ENCODE measurements at places on chromosomes 1 and 21.

- no peak for DNase-seq
Observed at GRCh38 chr1:84347271-84347931, 45.9 kb downstream of the SAMD13 start.

DNA sequence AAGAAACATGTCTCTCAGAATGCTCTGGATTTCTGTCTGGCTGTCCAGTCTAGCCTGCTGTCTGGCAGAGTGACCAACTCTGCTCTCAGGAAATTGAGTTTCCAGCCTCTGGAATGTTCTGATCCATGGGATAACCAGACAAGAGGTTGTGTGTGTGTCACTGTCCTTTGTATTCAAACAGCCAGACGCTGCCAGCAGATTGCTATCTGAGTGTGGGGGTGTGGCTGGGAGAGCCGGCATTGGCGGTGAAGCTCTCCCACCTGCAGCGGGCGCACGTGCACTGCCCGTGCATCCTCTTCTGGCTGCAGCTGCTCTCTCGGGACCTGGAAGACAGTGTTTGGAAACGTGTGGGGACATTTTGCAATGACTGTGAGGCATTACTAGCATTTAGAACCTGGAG lies 26.1 kb downstream of the PKP1 start:
- peak; percentile 92 for DNase-seq

DNA sequence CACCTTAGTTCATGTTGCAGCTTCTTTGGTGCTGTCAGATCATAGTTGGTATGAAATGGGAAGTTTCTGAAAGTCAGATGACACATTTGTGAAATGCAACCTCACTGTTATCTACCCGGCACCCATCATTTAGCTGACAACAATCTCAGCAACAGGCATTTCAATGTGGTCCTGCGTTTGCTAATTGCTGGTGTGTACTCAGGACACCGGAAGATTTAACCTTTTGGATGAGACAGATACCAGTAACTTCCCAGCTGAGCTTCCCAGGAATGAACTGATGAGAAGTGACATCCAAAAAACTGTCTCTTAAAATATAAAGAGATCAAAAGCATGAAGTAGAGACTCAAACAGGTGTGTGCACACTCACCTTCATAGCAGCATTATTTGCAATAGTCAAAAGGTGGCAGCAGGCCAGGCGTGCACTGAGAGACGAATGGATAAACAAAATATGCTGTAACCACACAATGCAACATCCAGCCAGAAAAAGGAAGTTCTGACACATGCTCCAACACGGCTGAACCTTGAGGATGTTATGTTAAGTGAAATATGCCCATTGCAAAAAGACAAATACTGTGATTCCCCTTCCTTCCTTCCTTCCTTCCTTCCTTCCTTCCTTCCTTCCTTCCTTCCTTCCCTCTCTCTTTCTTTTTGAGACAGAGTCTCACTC lies 7.9 kb upstream of the CLDN14 start:
- DNase-seq = peak; percentile 24

GRCh38 chr21:43771698-43772424 lies 4.2 kb downstream of the CSTB start:
- no peak for DNase-seq

DNA sequence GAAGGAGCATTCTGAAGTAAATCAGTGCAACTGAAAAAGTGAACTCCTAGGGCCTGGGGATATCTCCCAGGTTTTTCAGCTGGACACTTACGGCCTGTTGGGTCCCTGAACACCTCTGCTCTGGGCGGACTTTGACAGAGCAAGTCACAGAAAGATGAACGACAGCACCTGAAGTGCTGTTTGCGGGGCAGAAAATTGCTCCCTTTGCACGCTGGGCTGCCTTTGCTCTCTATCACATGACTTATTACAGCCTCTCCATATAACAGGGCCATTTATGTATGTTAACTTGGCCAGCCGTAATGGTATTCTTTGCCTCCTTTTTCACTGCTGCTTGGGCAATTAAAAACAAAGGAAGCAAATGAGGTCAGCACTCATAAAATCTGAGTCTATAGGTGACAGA lies 332.9 kb downstream of the BARHL2 start:
- no peak for DNase-seq

GRCh38 chr21:36104317-36105300 lies 30.3 kb upstream of the CBR3 start:
- DNase-seq = no peak

DNA sequence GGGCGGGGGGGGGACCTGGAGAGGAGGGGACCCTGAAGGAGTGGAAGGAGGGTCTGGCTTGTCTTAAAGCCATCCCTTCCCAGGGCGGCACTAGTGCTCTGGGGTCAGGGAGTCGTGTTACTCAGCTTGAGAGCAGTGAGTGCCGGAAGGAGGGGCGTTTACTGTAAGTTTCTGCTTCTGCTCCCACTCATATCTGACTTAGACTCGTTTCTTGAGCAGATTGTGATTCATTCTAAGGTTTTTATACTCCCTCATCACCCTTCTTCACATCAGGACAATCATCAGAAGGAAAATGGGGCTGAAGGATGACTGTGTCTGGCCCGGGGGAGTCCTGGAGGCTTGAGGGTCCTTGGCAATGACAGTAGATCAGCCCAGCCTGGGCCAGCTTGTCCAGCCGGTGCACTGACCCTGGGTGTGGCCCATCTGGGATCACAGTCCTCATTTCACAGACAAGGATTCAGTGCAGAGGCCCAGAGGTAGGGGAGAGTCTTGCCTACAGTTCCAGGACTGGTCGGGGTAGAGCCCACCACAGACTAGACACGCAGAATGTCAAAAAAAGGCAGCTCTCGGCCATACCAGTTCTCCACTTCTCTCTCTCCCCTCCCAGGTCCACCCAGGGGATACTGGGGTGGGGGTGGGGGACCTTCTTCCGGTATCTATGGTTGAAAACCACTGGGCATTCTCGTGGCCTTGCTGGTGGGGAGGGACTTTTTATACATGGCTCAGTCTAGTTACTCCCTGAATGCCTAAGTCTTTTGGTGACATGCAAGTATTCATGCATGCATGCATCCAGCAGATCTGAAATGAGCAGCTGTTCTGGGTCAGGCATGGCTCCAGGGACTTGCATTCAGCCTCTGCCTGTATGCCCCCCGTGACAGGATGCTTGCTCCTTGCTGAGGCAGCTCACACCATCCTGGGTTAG lies 5.1 kb downstream of the TNFRSF8 start:
- no peak for DNase-seq

GRCh38 chr1:179314928-179315327 lies 21.3 kb downstream of the SOAT1 start:
- DNase-seq = no peak

- DNase-seq = no peak
Observed at GRCh38 chr1:56639211-56639610, 5.9 kb upstream of the PRKAA2 start.

DNA sequence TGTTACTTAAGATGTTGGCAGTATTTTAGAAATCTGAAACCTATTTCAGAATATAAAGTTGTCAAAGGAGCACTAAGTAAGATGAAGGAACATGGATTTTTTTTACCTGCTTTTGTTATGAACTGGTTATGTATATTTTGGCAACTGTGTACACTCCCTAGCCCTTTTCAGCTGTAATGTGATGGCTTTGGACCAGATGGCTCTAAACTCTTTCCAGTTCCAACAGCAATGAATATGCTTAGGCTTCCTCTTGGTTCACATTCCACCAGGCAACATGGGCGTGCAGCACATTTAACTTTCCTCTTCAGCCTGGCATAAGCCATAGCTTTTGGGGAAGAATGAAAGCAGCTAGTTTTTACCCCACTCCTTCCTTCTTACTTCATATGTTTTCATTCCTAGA lies 95.6 kb upstream of the ADAMTS5 start:
- no peak for DNase-seq

DNA sequence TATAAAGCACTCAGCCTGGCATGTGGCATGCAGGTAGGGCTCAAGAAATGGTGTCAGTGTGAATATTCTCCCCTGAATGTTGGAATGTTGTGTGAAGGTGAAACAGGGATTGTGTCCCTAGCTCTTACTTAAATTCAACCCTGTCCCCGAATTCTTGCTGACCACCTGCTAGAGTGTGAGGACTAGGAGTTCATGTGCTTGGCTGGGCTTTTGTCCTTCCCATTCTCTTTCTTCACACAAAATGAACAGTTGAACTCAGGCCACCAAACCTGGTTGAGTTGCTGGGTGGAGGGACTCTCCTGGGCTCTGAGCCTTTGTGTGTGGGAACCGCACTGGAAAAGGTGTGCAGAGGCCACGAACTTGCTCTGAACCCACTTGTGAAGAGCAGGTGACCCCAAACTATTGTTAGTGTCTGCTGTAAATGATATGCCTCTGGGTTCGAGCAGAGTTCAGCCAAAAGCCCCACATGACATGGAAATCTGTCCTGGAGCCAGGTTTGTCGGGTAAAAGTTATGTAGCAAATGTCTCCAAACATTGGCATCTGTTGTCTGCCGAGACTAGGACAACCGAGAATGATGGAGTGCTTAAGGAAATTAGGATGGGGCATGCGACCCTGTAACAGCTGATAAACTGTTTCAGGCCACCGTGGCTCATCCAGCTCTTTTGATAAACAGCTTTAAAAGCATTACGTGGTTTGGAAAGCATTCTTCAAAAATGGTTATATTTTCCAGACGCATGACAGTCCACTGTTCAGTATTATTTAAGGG lies 144.2 kb downstream of the DHRS3 start:
- no peak for DNase-seq

DNA sequence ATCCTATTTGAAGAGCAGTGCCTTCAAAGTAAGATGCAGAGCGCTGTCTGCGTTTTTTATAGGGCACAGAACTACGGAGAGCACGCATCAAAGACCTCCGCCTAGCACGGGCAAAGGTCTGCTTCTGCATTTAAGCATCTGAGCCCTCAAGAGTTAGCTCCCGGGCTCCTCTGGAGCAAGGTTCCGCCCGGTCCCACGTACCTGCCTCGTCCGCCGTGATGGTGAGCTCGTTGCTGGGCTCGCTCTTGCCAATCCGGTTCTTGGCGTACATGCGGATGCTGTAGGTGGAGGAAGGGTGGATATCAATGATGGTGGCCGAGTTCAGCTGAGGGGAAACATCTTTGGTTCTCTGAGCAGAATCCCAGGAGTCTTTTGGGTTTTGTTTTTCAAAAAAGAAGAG lies 311.5 kb downstream of the PCP4 start:
- DNase-seq = no peak

GRCh38 chr21:32087447-32087846 lies 191.4 kb downstream of the MIS18A start:
- no peak for DNase-seq

DNA sequence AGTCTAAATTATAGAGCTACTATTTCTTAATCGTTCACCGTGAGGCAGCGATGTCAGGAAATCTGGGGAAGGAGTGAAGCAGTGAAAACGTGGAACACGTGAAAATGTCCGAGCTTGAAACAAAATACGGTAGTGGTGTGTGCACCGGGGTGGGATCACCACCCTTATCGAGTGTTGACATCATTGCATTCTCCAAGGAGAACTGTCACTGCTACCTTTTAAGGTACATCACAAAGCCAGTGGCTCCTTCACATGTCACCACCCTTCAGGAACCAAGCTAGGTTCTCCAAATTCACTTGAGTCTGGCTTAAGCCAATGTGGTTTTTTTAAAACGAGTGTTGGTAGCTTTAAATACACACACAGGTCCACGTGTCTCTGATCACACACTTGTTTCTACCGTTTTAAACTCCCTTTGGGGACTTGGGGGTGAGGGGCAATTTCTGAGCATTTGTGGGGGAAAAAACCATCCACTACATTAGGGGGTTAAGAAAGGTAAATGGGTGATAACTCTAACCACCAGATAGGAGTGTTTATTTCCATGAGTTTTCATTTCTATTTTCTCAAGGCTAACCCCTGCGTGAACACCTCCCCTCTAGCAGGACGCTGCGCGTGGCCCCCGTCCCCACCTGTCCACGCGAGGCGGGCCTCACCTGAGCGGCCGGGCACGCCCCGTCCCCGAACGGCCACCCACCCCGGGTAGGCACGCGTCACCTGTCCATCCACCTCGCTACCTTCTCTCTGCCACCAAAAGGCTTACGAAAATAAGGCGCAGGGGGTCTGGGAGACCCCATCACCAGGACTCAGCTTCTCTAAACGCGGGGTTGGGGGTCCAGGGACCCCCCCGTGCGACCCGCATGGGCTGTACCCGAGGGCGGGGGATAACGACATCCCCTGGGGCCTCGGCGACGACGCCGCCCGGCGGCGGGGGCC lies 978 bp downstream of the PRDM15 start:
- DNase-seq = no peak

DNA sequence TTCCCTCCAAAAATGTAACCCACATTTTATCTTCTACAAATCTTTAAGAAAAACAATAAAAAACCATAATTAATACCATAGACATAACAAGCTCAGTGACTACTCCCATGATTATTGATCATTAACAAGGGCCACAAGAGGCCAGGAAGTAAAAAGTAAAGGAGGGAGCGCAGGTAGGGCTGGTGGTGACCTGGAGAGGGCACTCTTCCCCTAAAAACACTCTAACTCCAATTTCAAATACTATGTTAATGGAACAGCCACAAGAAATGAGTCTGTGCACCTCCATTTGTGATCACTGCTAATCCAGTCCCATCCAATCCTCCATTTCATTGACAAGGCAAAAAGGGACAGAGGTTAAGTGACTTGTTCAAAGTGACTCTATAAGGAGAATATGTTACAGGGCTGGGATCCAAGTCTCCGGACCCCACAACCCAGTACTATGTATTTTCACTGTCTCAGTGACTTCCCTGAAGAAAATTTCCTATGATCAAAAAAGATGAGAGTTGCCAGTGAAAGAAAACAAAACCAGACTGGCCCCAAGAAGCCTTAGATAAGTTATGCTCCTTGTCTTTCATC lies 41.2 kb upstream of the CFAP298 start:
- DNase-seq = peak; percentile 80

DNA sequence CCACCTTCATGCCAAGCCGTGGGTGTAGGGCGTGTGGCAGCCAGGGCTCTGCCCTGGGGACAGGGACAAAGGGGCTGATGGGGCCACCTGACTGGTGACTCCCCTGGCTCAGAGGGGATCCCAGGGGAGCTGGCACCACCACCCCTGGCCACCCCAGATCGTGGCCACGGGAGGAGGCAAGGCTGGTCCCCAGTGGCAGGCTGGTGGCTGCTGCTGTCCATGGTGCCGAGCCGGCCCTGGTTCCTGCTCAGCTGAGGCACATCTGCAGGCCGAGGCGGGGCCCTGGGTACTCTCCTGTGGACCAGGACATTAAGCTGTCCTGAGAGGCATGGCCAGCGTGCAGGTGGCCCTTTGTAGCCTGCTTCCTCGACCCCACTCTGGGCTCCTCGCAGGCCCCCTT lies 6.5 kb downstream of the PLCH2 start:
- DNase-seq = no peak

DNA sequence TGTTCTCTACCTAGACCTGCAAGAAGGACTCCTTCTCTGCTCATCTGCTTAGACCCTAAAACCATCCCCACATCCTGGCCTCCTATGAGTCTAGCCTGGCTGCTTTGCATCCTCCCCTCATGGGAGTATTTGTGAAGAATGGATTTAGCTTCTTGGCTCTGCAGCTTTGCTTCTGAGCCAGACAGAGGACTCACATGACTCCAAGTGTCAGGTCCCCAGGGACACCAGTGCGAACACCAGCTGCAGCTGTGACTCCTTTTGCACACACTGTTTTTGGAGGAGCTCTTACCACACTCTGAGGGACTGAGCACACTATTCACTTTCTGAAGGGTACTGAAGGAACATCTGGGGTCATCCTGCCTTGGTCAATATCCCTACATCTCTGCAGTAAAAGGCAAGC lies 131.8 kb upstream of the SGIP1 start:
- no peak for DNase-seq

GRCh38 chr1:4527819-4528218 lies 126.6 kb upstream of the AJAP1 start:
- peak; percentile 75 for DNase-seq
